ENCODE measurements at places on chromosomes 11 and 22. TPM values are rescaled to one million over a fixed set of nuclear protein-coding genes. Genes with fewer than 3 reads are reported as not detected.

OR5T1 gene
- total RNA-seq, result not detected

C22orf42 gene
- not detected for total RNA-seq

LTO1 gene
- 13.5 TPM for total RNA-seq

DNA sequence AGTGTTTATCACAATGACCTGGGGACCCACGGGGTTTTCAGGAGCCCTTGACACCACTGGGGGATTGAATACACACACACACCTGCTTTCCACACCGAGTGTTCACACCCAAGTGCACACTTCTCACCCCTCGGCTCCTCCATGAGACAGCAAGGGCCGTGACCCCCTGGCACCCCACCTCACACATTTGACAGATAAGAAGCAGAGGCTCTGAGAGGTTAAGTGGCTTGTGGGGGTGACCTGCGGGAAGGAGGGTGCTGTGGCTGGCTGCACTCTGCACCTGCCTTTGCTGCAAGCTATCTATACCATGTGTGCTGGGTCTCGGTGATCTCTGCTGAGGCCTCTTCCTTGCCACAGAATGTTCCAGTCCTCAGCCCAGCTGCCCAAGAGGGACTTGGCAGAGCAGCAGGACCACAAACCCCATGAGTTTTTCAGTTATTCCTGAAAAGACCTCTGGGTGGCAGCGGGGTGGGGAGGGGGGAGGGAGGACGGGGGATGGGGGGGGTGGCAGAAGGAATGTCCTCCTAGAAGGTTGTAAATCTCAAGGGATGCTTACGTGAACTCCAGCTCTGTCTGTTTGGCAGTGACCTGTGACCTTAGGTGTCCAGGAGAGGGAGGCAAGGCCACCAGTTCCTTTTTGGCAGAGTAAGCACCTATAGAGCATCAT is 47.9 kb upstream of the RFPL3 start:
- DNase-seq, result no peak

DNA sequence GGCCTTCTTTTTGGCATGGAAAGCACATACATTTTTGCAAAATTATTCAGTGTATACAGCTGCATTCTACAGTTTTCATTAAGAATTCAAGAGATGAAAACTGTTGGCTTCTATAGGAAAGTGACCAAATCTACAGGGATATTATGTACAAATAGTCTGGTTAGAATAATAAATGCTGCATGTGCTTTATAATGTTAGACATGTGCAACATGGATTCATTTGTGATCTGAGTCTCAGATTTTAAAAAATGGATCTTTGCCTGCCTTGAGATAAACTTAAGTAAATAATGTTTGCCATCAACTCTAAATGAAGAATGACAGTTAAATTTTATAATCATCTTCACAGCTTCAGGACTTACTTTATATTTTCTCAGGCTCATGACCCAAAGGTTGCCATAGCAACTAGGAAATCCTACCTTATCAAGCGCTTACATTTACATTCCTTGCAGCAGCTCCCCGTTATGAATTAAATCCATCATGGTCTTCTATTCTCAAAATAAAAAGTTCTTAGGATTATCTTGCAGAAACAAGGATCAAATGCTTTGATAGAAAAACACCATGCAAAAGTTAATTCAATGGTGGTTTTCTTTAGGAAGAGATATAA is 200.2 kb downstream of the CADM1 start:
- no peak for DNase-seq

DNA sequence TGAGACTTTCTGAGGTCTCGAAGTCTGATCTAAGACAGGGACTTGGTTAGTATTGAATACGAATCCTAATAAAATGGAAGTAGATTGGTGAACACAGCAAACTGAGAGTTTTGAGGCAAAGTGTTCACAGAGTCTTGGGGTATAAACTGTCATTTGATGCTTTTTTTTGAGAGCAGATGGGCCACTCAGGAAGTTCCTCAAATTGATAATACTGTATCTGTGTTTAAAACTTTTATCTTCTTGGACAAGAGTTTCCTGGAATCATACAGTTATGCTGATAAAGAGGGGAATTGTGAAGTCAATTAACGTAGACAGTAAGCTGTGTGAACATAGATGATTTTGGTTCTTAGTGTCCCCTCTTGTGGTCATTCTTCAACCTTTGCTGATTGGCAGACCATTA is 80.0 kb upstream of the CLPB start:
- no peak for DNase-seq
